Fibroblast of skin of abdomen (primary cell): ENCODE measurements at places on chromosomes 3 and 15.

DNA sequence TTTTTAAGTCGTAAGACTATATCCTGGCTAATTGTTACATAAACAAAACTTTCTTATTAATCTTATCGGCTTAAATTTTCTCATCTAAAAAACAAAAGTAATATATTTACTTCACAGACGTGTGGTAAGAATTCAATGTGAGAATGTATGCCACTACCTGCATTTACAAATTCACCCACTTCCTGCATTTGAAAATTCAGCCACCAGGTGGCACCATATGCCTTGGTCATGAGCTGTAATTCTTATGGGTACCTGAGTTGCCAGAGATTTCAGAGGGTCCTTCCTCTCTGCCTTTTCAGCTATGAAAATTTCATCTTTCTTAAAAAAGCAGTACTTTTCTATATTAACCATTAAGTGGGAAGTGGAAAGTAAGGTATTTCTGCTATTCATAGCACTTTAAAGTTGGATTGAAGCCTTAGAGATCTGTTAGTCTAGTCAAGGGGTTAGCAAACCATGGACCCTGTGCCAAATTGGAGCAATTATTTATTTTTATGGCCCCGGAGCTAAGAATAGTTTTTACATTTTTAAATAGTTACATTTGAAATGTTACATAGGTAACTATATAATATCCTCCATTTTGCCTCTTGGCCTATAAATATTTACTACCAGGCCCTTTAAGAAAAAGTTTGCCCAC, 127.8 kb downstream of the HCN4 start:
- DNase-seq = peak; percentile 58

DNA sequence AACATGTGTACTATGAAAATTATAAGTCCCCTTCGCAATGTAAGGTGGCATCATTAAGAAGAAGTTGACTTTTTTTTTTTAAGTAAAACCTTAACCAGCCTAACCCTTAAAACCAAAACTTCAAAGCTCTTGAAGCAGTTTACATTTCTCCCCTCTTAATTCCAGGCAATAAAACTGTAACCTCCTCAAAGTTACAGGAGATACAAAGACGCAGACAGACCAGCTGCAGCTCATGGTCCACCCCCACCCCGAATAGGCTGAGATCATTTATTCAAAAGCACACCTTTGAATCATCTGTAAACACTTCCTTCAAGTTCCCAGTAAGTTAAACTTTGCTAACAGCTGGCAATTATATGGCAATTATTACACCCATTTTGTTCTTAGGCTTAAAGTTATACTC, 414.5 kb downstream of the ERC2 start:
- no peak for DNase-seq

GRCh38 chr3:187841560-187841959, 96.3 kb upstream of the BCL6 start:
- DNase-seq = peak; percentile 18

DNA sequence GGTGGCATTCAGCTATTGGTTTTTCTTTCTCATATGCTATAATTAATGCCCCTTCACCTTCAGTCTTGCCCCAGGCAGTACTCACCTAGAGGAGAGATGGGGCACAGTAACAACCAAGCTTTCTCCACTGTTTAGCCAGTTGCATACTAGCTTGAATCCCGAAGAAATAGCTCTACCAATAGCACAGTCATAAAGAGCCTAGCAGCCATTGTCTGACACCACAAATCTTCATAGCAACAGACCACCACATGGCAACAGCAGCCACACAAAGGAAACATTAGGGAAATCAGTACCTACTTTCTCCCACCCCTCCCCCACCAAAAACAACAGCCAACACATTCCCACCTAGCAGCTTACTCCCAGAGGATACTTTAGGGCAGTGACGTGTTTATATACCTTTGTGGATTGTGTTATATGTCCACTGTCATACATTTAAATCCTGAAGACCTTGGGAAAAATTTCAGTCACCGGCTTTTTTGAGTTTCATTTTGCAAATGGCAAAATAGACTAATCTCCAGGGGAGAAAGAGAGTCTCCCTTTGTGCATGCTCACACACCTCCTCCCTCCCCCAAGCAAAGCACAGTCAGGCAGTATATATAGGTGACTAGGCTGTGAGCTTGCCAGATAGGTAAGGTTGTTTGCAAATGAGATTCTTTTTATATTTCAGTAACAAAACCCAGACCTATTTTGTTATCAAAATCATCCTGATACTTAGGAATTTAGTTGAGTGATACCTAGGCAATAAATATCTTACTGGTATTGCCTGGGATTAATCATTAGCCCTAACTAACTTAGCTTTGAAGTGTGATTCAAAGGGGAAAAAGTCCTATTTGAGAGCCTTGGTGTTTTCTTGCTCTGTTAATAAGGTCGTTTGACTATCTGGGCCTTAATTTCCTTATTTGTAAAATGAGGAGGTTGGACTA, 140.6 kb downstream of the RBPMS2 start:
- peak; percentile 25 for DNase-seq

- DNase-seq = no peak
Measured at GRCh38 chr15:76158815-76159214, 99.0 kb downstream of the TMEM266 start.

- no peak for DNase-seq
Measured at GRCh38 chr3:30609930-30610701, 3.7 kb downstream of the TGFBR2 start.

DNA sequence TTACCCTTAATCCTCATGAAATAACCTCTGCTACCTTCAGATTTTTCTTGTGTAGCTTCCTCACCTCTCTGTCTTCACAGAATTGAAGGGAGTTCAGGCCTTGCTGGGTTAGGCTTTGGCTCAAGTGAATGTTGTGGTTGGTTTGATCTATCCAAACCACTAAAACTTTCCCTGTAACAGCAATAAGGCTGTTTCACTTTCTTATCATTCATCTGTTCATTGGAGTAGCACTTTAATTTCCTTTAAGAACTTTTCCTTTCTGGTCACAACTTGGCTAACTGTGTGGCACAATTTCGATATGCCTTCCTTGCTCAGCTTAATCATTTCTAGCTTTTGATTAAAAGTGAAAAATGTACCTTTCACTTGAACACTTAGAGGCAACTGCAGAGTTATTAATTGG, 129.8 kb downstream of the NR1I2 start:
- no peak for DNase-seq

DNA sequence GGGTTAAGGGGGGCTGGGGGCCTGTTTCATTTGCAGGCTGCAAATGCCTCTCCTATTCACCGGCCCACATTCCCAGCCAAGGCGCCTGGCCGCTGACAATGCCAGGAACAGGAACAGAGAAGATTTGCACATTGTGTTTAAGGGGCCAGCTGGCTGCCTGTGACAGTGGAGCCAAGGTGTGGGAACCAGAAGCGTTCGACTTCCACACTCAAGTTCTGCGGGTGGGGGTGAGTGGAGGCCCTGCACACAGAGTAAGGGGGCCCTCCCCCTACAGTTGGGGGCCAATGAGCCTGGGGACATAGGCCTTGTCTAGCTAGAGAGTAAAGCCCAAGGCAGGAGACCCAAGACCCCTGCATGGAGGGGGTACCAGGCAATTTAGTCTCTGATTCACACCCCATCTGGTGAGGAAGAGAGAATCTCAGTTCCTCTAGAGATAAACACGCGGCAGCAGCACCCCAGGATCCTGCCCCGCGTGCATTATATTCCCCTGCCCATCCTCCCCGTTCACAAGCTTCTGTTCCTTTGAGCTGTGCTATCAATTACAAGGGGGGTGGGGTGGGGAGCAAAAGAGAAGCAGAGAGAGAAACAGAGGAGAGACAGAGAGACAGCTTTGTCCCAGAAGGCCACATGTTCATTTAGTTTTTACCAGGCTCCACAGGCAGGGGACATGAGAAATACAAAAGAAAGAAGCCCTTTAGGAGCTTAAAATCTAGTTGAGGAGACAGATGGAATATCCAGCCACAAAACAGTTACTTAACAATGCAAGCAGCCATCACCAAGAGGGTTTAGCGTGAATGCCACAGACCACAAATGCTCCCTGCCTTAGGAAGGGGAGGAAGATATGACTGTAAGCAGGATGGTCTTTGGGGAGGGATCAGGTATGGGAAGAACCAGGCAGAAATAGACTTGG, 9.2 kb downstream of the IGDCC3 start:
- DNase-seq = peak; percentile 23

GRCh38 chr3:98361289-98361688, 7.6 kb downstream of the OR5K4 start:
- no peak for DNase-seq

DNA sequence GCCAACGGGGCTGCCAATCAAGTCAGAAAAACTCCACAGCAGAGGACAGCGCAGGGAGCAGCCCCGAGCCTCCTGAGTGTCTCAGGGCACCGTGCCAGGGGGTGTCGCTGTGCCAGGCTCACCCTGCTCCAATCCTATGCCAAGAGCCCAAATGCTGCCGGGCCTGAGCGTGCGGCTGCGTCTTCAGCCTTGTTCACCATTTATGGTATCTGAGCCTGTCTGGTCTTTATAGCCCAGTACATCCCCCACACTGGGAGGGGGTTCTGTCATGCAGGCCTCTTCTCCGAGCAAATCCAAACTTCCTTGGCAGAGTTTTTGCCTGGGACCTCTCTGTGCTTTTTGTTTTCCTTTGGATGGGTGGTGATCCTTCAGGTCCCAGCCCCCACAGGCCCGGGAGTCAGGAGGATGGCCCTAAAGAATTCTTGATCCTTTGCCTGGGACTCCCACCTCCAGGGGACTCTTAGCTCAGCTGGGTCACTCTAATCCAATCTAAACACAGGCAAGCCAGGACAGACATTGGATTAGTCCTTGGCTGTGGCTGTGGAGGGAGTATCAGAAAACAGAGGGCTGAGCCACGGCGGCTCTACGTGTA, 135.1 kb upstream of the HACD2 start:
- no peak for DNase-seq

- DNase-seq = no peak
Measured at GRCh38 chr15:91135201-91136130, 35.4 kb downstream of the SV2B start.

GRCh38 chr3:108430540-108430939, 79.9 kb downstream of the MYH15 start:
- DNase-seq = no peak

DNA sequence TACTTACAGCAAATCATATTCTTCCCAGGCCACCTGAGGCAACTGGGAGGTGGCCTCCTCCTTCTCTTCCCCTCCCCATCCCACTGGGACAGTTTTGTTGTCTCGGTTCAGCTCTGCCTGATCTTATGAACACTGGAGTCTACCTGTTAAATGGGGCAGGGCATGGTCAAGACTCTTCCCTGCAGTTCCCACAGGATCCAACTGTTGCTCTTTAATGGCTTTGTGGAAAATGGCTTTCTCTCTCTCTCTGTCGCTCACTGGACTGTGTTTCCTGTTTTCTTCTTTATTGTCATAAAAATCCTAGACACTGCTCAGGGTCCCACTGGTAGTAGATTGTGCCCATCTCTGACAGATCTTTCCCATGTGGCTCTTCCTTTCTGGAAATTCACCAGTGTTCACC, 40.2 kb downstream of the SLC27A2 start:
- no peak for DNase-seq

DNA sequence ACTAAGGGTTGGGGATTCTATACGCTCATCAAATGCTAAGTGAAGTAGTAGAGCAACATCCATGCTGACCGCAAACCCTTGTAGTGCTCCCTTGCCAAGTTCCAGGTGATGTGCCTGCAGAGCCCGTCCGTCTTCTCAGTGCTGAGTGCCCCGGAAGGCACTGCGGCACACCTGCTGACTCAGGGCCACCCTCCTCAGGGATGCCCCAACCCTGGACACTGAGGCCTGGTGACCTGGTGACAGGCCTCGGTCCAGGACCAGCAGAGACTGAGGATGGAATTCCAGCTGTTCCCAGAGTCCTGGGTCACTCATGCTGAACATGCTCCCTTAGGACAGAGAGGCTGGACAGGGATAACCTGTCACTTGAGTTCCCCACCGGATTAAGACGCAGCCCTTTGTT, 422.5 kb downstream of the OCA2 start:
- no peak for DNase-seq

DNA sequence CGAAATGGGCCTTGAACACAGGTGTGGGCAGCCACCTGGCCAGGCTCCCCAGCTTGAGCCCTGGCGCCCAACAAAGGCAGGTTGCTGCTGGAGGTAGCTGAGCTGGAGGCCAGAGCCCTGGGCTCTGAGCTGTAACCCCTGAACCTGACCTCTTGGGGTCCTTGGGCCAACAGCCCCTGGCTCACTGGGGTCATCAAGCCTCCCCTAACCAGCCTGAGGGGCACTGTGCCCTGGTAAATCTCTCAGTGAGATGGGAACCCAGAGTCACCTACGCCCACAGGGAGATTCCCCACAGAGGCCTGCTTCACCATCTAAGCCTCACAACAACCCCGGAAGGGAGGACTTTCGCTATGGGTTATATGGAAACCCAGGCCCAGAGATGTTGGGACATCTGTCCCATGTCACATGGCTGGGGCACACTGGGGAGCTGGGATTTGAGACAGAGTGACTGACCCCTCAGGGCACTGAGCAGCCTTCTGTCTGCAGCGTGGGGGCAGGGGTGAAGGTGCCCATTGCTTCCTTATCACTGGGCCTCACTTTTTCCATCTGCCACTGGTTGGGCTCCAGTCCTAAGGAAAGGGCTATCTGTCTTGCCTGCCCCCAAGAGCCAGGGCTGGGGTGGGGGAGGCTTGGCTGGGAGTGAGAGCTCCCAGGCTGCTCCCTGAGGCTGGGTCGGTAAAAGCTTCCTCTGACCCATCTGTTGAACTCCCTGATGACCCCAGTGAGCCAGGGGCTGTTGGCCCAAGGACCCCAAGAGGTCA, 59.1 kb downstream of the IQSEC1 start:
- no peak for DNase-seq

- DNase-seq = peak; percentile 61
Measured at GRCh38 chr15:91508633-91509032, 344.9 kb upstream of the SLCO3A1 start.

GRCh38 chr3:178318941-178319816, 217.1 kb upstream of the KCNMB2 start:
- DNase-seq = peak; percentile 45

DNA sequence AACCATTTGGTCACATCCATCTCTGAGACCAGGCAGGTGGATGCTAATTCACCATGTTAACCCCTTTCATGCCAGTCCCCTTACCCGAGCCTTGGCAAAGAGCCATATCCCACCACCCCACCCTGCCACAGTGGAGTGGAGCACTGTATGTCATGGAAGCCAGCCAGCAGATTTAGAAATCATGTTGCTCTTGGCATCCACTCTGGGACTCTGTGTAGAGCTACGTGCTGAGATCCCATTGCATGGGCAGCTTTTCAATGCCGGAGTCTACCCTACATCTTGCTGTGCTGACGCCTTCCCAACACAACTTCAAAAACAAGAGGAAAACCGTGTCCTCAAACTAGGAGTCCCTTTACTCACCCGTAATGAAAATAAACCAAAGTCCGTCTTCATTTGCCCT, 131.0 kb downstream of the NTRK3 start:
- DNase-seq = no peak

GRCh38 chr3:161333696-161334095, 37.6 kb downstream of the SPTSSB start:
- DNase-seq = no peak

DNA sequence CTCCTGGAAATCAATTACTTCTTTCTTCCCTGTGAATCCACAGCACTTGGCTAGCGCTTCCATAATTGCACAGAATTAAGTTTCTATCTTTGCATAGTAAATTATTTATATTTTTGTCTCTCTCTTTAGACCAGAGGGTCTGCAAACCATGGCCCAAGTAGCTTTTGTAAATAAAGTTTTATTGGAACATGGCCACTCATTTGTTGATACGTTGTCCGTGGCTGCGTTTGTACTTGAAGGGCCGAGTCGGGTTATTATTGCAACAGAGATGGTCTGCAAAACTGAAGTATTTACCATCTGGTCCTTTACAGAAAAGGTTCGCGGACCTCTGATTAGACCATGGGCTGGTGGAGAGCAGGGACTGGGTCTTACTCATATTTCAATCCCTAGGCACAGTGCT, 102.5 kb downstream of the RPLP1 start:
- DNase-seq = no peak
